GM12892 (cell line): ENCODE measurements at places on chromosomes 1 and 21.

- no peak for DNase-seq
Observed at GRCh38 chr1:184532199-184532598, 145.4 kb downstream of the C1orf21 start.

DNA sequence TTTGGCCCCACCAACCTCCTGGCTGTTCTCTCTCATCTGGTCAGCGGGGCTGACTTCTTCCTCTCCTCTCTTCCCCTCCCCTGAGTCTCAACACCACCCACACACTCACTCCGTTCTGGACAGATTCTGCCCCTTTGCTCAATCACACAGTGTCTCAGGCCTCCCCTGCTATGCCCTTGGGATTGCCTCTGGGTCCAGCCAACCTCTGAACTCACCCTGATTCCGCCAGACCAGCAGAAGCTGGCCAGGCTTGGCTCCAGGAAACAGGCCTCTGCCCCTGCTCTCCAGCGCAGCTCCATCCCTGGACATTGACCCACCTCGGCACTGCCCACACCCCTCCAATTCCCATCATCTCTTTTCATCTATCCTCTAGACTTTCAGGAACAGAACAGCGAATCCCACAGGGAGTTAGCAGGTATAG lies 22.1 kb downstream of the AHDC1 start:
- no peak for DNase-seq

GRCh38 chr1:237745545-237745944 lies 145.2 kb downstream of the ZP4 start:
- no peak for DNase-seq

DNA sequence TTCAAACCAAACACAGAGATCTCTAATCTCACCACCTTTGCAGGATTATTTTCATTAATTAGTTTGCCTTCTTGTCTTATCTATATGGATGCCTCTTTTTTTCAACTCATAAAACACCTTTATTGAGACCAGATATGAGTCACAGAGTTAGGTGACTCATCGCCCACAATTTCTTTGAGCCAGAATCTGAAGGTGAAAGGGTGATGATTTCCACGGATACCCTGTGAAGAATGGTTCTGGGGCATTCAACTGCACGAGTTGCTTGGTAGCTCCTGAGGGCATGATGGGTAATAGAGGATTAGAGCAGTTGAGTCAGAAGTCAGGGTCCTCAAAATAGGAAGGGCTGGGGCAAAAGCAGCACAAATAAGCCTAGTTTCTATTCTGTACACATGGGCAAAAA lies 128.2 kb downstream of the TBX19 start:
- no peak for DNase-seq

GRCh38 chr1:181661569-181661968 lies 178.3 kb downstream of the CACNA1E start:
- no peak for DNase-seq

DNA sequence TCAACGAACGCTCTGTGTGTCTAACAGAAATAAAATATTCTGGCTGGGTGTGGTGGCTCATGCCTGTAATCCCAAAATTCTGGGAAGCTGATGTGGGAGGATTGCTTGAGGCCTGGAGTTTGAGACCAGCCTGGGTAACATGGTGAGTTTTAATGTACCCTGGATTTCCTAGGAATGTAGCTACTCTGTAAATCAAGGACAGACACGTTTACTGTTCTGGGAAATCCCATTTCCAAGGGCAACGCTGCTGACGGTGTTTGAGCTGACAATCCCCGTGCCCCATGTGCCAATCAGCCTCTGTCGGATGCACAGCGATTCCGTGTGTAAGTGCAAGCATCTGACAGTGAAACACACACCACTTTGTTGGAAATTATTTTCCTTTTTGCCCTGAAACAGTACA lies 8.0 kb downstream of the CORT start:
- no peak for DNase-seq

- DNase-seq = no peak
Observed at GRCh38 chr1:208874915-208875314, 630.7 kb upstream of the PLXNA2 start.

GRCh38 chr1:88680471-88680870 lies 3.6 kb upstream of the PKN2 start:
- DNase-seq = no peak

DNA sequence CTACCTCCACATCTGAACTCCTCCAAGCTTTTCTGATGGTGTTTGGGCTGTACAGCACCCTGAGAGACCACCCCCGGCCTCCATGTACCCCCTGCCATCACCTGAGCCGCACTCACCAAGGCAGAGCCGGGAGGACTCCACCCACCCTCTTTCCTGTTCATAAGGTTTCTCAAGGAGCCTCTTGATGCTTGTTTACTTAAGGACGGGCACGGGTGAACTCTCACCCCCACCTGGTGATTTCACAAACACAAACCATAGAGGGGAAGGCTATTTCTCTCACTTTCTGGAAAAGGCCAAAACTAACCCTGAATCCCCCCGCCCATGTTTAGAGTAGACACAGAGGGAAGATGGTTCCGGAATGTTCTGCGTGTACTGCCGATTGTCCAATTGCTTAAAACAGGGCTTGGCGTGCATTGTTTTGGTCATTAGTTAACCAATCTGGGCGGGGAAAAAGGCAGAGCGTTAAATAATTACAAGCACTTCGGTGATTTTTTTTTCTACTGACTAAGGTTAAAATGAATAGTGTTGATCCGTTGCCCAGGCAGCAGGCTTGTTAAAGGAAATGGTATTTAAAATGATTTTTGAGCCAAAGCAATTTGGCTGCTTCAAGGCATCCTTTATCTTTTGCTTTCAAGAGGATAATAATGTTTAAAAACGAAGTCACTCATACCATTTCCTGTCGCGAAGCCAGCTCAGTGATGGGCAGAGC lies 279.8 kb upstream of the VAMP3 start:
- DNase-seq = no peak

GRCh38 chr21:45040739-45041138 lies 33.6 kb upstream of the ADARB1 start:
- no peak for DNase-seq

GRCh38 chr1:90922996-90923395 lies 98.8 kb downstream of the ZNF644 start:
- no peak for DNase-seq

DNA sequence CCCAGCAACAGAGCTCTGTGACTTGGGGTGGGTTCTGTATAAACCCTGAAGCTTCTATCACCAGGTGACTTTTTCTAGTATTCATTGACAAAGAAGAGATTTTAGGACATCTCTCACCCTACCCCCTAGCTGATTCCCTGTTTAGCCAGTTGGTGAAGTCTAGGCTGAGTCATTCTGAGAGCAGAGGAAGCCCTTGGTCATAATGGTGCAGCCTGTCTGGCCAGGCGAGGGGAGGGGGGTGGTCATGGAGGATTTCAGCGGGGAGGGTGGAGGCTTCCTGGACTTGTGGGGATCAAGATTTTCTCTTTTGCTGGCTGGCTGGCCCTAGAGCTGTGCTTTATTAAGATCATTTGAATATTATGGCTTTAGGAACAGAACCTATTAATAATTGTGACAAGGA lies 262.6 kb downstream of the CAMTA1 start:
- DNase-seq = no peak

- DNase-seq = no peak
Observed at GRCh38 chr1:240524356-240525069, 87.4 kb downstream of the GREM2 start.

- no peak for DNase-seq
Observed at GRCh38 chr1:65213271-65214023, 65.4 kb downstream of the AK4 start.

GRCh38 chr1:159911326-159912070 lies 11.5 kb upstream of the CFAP45 start:
- DNase-seq = no peak

- DNase-seq = no peak
Observed at GRCh38 chr1:44603718-44604117, 70.6 kb downstream of the TMEM53 start.

DNA sequence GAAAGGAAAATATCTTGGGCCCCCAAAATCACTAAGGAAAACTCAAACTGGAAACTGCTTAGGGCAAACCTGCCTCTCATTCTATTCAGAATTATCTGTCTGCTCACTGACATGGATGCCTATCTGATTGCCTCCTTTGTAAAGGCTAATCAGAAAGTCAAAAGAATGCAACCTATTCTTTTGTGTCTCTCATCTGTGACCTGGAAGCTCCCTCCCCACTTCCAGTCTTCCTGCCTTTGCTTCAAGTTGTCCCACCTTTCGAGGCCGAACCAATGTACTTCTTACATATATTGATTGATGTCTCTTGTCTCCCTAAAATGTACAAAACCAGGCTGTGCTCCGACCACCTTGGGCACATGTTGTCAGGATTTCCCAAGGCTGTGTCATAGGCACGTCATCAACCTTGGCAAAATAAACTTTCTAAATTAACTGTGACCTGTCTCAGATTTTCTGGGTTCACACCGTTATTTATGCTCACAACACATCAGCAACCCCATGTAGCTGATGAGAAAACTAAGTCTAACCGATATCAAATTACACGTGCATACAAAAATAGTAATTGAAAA lies 302.3 kb upstream of the NRIP1 start:
- DNase-seq = no peak

DNA sequence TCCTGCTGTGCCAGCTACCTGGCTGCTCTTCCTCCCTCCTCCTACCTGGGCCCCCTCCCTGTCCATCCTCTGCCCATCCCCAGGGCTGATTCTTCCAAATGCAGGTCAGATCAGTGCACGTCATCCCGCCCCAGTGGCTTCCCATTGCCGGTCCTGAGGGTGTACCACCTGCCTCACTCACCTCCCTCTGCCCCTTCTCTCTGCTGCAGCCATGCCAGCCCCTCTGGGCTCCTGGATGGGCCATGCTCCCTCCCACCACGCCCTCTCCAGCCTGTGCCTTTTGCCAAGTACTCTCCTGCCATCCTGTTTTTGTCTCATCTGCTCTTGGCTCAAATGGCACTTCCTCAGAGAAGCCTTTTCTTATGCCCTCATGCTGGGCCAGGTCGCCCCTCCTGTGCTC lies 95.8 kb downstream of the ARHGEF10L start:
- no peak for DNase-seq

DNA sequence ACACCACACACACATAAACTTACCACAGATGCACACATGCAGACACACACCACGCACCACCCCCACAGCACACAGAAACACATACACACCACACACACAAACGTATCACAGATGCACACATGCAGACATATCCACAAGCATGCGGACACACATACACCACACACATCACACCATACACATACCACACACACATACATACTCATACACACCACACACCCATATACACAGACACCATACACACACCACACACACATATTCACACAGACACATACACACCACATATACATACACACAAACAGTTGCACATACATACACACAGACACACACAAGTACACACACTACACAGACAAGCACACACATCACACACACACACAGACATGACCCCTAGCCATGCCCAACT lies 37.5 kb upstream of the PDE9A start:
- no peak for DNase-seq

DNA sequence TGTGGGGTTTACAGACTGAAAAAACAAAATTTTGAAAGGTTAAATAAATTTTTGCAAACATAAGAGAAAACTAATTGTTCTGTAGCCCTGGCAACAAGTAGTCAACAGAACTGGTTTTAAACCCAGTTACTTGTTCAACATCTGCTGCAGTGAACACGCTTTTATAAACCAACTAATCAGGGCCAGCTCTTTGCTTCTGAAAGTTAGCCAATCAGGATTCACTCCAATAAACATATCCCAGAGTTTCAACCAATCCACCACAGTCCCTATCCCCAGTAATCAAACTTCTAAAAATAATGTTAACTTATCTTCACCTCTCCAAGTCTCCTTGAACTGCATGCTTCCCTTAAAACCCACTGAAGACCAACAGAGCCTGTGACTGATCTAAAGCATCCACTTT lies 306.6 kb downstream of the CTH start:
- DNase-seq = no peak

DNA sequence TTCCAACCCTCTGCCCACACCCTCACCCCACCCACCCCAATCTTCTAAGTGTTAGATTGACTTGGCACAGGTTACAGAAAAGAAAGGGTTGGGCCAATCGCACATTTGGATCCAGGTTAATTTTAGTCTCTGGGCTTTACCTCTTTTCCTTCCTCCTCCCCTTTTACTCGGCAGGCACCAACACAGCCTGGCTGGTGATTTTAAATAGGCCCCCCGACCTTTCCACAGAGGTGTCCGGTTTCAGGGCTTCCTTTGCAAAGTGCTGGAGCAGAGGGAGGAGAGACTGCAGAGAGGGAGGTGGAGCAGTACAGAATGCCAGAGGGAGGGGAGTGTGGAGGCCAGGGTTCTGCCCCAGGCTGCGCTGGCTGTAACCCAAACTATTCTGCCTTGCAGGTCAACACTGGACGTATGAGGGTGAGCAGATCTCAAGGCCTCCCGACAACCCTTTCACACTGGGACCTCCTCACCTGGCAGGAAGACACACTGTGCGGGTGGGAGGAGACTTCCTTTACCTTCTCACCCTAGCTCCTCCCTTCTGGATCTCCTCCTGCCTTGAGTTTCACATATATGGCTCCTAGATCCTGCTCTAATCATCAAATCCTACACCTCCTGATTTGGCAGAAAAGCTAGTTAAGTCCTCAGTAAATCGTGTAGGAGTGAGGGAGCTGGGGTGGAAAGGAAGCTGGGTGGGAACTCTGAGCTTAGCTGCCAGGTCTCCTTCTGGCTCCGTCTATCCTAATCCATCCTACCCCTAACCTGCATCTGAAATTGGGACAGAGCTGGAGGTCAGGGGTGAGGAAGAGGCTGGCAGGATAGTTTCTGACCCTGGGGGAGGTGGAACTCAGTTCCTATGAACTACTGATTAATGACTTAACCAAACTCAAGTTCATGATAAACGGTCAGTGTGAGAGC lies 2.4 kb downstream of the CA14 start:
- DNase-seq = no peak

DNA sequence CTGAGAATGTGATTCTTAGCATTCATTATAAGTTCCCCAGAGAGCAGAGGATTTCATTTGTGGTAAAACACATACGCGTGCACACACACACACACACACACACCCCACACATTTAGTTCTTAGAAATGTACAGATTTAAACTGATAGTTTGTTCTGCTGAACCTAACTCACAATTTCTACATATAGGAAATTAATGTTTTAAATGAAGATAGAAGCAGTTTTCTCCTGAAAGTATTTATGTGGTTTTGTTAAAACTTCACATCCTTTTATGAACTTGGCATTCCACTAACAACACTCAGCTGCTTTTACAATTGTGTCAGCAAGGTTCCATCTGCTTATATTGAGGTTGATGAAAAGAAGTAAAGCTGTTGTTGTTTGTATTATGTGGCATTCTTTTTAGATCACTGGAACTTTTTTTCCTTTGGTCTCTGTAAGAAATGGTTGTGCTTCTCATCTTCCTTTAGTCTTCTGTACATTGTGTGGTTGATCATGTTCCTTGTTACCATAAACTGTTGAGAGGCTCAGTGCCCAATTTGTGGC lies 41.6 kb downstream of the AK4 start:
- DNase-seq = no peak

GRCh38 chr1:114164840-114165543 lies 11.3 kb upstream of the SYT6 start:
- no peak for DNase-seq

GRCh38 chr1:239243006-239243405 lies 143.4 kb upstream of the CHRM3 start:
- DNase-seq = no peak
